ENCODE measurements at places on chromosomes 2 and 18.

DNA sequence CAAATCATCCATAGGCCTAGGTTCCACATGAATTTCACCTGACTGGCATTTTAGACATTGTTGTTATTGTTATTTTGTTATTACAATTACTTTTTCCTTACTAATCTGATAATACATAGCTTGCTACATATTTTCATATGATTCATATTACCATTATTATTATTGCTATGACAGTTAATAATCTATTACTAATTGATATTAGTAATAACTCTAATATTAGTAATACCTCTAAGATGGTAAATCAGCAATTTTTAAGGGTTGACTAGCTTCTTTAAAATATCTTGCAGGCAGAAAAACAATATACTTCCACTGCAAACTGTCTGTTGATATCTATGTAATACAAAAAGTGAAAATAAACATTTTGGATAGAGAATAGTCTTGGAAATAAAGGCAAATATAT, 48.6 kb upstream of the UBE2E3 start:
- no peak for DNase-seq

DNA sequence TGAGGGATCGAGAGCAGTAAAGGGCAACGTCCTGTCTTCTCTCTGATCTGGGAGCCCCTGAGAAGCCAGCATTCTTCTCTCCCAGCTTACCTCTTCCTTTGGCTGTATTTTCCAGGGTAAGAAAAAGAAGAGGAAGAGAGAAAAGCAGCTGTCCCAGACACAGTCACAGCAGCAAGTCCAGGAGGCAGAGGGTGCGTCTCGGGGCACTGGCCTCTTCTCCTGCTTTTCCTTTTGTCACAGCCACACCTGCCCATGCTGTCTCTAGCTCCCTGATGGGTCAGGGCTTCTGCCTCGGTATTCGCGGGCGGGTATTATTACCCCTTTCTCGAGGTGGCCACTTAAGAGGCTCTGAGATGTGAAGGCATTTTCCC, 20.3 kb downstream of the TGOLN2 start:
- no peak for DNase-seq

DNA sequence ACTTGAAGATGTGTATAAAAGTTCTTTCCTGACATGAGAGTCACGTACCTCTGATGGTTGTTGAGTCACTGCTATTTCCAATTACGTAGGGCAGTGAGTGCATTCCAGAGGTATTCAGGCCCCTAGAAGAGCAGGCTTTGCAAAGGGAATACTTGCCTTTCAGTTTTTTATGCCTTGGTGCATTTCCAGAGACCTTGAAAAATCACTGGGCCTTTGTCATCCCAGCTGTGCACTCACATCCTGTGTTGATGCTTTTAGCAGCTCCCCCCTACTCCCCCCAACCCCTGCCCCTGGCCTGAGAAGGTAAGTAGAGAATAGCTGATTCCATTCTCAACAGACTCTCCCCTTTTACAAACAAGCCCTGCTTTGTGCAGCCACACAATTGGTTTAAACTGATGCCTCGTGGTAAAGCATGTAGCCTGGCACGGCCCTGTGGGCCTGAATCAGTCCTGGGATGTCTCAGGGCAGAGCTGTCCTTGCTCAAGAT, 174.2 kb downstream of the PRPF40A start:
- DNase-seq: peak; percentile 98

- DNase-seq: no peak
Measured at GRCh38 chr2:239157771-239158170, 243.0 kb downstream of the HDAC4 start.
